ENCODE measurements at places on chromosomes 12 and 14.

GRCh38 chr12:121918679-121919038 lies 267 bp downstream of the CFAP251 start:
- DNase-seq, result no peak

DNA sequence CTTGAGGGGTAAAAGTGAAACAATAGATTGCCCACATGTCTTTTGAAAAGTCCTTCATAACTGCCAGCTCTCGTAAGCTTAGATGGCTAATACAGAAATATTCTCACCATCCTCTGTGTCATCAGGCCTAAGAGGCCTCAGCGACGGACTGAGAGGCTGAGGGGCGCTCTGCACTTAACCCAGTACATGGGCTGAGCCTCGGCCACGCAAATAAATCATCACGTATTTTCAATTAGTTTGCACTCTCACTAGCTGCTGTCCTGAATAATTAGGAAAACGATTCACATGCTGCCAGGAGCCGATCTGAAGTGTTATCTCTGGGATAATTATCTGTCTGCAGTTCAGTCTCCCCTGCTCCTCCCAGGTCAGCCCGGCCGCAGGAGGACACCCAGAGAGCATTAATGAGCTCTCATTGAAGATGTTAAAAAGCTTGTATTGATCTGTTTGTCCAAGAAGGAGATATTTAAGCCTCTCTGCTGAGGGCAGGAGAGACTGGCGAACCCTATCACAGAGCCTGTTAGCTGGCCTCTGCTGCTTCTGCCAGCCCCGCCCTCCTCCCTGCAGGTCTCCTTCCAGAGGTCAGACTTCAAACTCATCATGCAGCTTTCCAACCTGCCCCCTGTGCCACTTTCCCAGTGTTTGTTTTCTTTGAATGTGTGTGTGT lies 1051.3 kb downstream of the VRK1 start:
- no peak for DNase-seq

GRCh38 chr14:48805315-48805714 lies 780.9 kb downstream of the RPS29 start:
- DNase-seq, result no peak

- peak; percentile 1 for DNase-seq
Observed at GRCh38 chr14:62251237-62251636, 489.0 kb downstream of the SNAPC1 start.

All from foreskin melanocyte (primary cell).